ENCODE measurements at places on chromosomes 3 and 15.

DNA sequence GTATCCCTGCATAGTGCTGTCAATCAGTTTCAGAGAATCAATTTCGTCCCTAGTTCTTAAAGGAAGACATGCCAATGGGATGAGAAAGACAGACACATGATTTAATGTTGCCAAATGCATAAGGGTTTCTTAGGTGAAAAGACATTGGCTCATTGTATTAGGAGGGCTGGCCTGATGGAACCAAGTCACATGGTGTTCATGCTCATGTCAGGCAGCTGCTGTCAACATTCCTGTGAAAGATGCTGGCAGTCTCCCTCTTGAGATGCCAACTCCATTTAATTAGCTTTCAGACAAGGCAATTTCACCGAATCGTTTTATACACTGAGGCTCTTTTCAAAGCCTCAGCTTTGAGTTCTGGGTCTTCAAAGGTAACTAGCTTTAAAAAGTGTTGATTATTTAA lies 16.1 kb upstream of the IL1RAP start:
- DNase-seq: no peak

- no peak for DNase-seq
Measured at GRCh38 chr3:138856799-138857198, 22.1 kb upstream of the PIK3CB start.

- DNase-seq: no peak
Measured at GRCh38 chr15:58163985-58164384, 25.8 kb downstream of the AQP9 start.

GRCh38 chr3:197913641-197914380 lies 36.2 kb upstream of the RPL35A start:
- DNase-seq: no peak

DNA sequence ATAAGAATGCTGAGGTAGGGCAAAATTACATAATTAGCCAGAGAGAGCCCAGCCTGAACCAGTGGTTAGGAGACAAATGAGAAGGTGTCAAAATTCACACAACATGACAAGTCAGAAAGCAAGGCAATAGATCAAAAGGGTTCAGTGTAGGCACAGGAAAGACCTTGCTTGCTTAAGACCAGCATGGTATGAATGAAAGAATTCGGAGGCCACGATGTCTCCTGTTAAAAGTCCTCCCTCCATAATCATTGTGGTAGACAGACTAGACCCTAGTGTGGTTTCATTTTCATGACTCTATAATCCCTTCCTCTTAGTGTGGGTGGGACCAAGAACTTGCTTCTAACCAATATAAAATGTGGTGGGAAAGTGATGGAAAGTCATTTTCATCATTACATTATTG lies 98.7 kb upstream of the ANKRD28 start:
- no peak for DNase-seq

GRCh38 chr15:75063889-75064288 lies 40.5 kb downstream of the PPCDC start:
- no peak for DNase-seq

- DNase-seq: no peak
Measured at GRCh38 chr15:101651554-101652097, 555 bp downstream of the TM2D3 start.

- DNase-seq: no peak
Measured at GRCh38 chr3:184584464-184584891, 22.9 kb downstream of the EPHB3 start.

DNA sequence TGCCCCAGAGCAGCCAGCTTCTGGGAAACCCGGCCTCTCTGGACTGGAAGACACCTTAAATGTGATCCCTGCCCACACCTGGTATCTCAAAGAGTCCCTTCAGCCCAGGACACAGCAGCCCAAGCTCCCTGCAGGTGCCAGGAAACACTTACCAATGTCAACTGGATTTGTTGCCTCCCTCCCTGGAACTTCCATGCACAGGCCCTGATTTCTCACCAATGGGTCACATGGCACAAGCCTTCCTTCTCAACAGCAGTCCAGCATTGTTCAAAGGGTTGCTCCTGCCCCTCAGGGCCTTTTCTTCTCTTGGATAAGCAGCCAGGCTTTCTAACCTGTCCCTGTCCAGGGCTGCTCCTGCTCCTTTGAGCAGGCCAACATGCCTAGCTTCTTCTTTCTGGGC lies 31.6 kb downstream of the ANP32A start:
- no peak for DNase-seq

- DNase-seq: peak; percentile 51
Measured at GRCh38 chr15:88621789-88622604, 857 bp downstream of the AEN start.

- no peak for DNase-seq
Measured at GRCh38 chr15:25860885-25861866, 2.0 kb downstream of the ATP10A start.

- DNase-seq: no peak
Measured at GRCh38 chr15:88810446-88810845, 7.2 kb downstream of the ACAN start.

DNA sequence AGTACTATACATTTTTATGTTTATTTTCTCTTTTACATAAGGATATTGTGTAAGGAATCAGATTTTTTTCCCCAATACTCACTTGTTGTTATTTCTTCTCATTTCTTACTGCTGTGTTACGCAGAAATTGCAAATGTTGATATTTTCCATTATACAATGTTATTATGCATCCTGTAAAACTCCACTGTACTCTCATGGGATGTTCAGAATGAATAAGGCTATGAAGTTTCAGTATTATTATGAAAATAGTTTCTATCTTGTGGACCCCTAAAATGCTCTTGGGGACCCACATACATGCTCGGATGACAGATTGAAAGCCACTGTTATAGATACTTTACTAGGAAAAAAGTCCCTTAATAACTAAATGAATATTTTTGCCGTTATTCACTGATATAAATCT lies 329.4 kb downstream of the EPHA3 start:
- DNase-seq: no peak

- DNase-seq: no peak
Measured at GRCh38 chr3:42801784-42802183, 2.5 kb downstream of the HIGD1A start.

DNA sequence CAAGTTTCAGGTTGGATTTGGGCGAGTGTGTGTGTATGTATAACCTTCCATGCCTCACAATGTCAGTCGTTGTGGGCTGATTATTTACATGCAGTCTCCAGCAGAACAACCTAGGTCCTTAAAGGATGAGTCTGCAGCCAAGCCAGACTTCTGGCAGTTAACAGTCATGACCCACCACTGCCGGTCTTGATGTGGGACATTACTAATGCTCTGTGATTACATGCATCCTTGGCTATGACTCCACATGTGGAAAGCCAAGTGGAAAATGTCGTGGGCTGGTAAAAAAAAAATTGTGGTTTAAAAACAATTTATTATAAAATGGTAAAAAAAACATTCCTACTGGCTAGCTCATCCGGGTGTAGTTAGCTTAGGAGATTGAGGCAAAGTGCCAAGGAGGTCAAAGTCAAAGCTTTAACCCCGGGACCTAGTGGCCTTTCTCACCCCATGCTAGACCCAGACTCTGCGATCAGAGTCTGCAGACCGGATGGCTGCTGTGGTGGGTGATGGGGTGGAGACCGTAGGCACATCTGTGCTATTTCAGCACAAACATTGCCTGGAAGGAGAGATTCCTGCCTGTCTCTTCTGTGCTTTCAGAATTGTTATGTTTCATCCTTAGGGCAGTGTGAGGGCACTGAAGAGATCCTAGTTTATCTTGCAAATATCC lies 6.8 kb downstream of the RARRES1 start:
- peak; percentile 14 for DNase-seq

- DNase-seq: no peak
Measured at GRCh38 chr3:98361289-98361688, 7.6 kb downstream of the OR5K4 start.

DNA sequence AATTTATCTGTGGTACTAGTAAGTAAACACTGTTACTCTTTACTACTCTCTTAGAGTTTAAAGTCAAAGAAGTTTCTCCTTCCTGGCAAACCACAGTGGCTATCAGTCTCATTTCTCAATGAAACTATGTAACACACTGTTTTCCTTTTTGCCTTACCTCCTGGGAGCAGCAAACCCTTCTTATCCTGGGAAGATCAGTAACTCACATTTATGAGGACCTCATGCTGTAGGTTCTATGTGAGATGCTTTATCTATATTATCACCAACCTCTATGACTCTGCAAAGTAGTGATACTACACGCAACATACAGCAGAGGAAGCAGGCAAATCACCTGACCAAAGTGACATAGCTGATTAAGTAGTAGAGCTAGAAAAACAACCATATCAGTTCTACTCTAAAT lies 35.3 kb downstream of the PBRM1 start:
- DNase-seq: no peak

DNA sequence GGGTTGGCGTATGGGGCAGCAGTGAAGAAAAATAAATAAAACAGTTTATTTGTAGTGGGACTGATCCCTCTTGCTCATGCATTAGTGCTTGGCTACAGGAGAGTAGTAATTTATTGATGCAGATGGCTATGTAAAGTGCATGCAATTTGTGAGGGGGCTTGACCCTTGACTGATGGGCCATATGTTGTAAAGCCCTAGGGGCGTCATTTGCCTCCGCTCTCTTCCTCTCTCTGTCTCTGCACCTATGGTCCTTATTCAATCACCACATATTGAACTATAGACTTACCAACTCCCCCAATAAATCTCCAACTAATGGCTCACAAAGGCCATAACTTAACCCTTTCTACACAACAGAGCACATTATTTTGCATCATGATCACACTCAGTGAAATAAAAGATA lies 227.7 kb downstream of the ROBO2 start:
- no peak for DNase-seq

DNA sequence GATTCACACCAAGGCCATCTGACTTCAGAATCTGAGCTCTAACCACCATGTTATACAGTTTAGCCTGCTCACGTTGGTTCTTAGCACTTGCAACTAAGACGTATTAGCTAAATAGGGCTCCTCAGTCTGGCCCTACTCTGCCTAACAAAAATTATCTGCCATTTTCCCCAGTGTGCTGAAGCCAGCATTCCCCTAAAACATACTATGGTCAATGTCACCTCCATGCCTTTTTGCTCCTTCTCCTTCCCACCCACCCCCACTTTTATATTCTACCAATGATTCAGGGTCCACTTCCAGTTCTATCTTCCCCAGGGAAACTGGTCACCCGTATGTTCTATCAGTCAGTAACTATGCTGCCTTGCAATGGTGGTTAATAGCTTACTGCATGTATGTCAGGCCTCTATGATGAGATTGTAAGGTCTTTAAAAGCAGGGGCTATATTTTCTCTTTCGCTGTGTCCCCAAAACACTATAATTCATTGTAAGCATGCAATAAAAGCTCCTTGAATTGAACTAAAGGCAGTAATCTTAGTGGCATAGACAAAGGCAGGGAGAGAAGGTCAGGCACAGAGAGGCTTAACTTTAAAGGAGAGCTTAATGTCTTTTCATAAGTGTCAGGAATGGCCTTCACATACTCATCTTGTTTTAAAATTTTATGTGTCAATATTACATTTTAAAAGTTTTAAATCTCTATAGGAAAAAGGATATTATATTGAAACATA lies 23.3 kb downstream of the POPDC2 start:
- DNase-seq: no peak

GRCh38 chr15:40320931-40321371 lies 2.5 kb upstream of the INAFM2 start:
- peak; percentile 54 for DNase-seq

DNA sequence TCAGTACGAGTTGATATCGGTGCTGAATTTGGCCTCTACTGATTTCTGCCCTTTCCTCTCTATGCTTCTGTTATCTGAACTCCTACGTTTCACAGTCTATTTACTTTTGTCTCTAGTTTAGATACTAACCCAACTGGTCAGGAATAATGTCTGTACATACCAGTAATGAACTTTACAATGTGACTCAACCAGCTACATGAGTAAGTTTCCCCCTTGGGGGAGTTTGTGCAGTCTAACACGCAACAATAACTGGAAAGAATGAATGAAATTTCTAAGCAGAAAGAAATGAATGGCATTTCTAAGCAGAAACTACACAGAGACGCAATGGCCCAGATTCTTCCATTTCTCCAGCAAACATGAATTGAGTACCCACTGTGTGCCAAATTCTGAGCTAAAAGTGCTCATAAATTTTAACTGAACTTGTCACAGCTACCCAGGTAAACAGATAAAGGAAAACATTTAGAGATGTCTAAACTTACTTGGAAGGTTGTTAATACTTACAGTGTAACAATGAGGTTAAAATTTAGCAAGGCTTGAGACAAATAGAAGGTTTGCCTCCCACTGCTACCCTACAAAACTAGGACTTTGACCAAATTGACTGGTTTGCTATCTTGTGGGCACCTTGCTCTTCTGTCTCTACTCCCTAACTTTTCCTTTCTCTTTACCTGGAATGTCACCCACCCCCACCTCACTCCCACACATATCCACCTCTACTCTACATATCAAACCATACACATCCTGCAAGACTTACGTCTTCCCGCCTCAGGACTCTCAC lies 11.6 kb downstream of the UPK1B start:
- DNase-seq: no peak

DNA sequence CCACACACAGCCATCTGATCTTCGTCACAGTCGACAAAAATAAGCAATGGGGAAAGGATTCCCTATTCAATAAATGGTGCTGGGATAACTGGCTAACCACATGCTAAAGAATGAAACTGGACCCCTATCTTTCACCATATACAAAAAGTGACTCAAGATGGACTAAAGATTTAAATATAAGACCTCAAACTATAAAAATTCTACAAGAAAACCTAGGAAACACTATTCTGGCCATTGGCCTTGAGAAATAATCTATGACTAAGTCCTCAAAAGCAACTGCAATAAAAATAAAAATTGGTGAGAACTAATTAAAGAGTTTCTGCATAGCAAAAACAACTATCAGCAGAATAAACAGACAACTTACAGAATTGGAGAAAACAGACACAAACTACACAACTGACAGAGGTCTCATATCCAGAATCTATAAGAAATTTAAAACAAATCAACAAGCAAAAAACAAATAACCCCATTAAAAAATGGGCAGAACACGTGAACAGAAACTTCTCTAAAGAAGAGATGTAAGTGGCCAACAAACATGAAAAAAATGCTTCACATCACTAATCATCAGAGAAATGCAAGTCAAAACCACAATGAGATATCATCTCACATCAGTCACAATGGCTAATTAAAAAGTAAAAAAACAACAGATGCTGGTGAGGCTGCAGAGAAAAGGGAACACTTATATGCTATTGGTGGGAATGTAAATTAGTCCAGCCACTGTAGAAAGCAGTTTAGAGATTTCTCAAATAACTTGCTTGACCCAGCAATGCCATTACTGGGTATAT lies 104.0 kb downstream of the NR1I2 start:
- no peak for DNase-seq

DNA sequence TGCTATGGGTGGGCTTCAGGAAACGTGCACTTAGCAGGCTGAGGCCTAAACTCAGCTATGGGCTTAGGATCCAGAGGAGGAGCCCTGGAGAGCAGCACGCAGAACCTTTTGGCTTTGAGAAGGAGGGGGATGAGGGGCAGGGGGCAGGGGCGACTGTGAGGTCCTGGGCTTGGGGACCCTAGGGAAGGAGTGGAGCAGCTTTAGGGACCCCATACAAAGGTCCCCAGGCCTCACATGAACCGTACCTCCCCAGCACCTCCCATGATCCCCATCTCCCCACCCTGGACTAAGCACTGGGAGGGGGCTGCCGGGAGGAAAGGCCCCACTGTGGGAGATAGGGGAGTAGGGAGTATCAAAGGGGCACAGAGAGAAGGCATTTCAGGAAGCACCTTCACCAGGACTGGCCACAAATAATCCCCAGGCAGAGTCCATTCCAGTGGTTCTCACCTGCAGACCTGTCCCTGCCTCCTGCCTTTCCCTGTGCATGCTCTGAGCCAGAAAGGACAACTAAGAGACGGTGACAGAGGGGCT lies 62.0 kb upstream of the KLF13 start:
- no peak for DNase-seq

- no peak for DNase-seq
Measured at GRCh38 chr3:175066617-175067415, 207.7 kb downstream of the NAALADL2 start.
